ENCODE measurements at places on chromosomes 6 and 20.

DNA sequence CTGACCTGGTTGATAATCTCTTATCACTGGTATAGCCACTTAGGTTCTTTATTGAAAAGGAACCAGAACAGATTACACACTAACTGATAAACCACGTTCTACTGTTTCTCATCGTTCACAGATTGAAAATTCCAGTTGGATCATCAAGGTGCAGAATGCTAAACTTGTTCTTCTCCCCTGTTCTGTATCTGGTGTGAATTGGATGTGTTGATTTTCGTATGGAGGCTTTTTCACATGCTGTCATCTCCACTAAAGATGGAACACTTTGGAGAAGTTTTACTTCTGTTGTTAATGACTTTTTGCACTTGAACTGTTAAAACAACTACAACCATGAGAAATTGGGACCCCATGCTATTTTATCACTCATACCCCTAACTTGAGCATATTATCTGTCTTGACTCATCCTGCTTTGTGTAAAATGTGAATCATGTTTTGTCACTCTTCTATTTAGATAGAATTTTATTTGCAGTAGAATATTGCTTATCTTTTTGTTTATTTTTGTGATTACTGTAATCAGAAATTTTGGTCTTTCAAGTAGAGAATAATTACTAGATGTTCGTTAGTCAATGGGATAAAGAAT is 17.5 kb downstream of the VAPB start:
- DNase-seq = no peak

DNA sequence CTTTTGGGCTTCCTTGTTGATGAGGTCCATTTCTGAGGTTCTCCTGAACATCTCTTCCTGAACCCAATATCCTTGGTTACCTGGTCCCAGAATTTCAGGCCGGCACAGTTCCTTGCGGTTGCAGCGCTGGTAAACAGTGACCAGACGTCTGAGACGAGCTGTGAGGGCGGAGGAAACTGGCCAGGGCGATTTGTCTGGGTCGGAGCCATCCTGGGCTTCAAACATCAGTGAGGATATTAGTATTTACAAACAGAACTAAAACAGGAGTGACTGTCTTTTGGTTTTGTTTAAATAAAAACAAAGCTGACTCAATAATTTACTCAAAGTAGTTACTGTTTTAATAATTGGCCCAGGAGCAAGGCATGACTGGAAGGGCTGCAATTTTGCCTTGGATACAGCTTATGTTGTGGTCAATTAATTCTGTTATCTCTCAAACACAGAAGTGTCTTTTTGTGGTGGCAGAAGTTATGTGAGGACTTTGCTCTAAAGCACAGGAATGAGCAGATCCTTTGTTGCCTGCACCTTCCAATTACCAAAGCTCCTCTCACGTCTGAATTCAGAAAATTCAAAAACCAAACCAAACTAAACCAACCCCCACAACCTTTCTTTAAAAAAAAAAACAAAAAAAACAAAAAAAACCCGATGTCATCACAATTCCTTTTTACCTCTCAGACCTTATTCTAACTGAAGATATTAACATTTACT is 58.7 kb upstream of the EMILIN3 start:
- no peak for DNase-seq

DNA sequence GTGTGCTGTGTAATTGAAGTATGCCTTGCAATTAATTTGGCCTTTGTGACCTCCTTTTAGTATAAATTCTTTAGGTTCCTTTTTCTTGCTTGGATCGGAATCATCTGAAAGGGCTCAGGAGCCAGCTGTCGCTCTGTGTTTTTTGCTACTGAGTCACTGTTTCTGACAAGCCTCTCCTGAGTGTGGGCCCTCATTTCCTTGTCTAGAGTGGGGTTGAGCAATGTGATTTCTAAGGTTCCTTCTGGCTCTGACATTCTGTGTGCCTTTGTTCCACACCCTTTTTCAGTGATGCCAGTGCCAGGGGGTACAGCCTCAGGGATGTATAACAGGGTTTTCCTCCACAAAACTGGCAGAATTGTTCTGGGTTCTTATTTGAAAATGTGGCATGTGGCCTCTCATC is 26.5 kb downstream of the DAAM2 start:
- DNase-seq = no peak

DNA sequence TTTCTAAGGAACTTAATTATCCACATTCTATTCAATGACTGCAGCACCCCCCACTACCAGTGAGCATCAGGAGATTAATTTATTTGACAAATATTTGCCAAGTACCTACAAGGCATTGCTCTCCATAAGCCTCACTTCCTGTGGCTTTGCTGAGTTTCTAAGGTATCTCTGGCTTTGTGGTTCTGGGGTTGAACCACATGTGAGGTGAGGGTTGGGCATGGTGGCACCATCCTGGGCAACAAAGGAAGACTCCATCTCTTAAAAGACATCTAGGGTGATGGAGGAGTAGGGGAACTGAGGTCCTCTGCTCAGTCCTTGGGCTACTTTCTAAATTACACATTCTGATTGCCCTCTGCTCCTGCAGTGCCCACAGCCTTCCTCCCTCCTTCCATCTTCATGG is 25.5 kb upstream of the WFDC2 start:
- no peak for DNase-seq
